ENCODE measurements at places on chromosomes 1 and 21.

DNA sequence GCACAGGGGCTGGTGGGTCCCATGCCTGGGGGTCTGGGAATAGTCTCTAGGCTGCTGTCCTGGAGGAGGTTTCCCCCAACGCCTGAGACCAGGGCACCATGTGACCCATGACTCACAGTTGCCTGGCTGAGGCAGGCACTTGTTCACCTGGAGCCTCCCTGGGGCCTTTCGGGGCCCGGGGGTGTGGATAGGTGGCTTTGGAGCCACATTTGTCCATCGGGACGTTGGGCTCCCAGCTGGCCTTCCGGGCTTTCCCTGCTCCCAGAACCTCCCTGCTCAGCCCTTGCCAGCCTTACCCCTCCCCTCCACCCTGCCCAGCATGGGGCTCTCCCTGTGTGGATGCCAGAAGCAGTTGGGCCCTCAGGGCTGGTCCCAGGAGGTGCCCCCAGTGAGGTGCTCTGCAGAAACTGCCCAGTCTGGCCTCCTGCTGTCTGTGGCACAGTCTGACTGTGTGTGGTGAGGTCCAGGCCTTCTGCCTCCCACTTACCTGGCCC is 14.2 kb downstream of the COL6A1 start:
- no peak for ATAC-seq

DNA sequence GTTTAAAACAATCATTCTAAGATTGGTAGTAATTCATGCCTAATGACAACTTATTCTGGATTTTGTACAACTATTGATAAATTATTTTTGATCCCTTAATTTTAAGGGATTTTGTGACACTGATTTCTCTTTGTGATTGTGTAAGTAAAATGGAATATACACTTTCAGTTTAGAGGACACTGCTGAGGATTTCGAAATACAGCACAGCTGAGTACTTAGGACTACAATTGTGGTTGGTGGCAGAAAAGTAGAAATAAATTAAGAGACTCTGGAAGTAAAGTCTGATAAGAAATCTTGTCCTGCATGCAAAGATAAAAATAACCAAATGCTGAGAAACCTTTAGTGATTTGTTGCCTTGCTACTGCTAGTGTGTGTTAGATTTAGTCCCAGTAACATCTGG is 40.0 kb downstream of the TYW3 start:
- no peak for ATAC-seq

DNA sequence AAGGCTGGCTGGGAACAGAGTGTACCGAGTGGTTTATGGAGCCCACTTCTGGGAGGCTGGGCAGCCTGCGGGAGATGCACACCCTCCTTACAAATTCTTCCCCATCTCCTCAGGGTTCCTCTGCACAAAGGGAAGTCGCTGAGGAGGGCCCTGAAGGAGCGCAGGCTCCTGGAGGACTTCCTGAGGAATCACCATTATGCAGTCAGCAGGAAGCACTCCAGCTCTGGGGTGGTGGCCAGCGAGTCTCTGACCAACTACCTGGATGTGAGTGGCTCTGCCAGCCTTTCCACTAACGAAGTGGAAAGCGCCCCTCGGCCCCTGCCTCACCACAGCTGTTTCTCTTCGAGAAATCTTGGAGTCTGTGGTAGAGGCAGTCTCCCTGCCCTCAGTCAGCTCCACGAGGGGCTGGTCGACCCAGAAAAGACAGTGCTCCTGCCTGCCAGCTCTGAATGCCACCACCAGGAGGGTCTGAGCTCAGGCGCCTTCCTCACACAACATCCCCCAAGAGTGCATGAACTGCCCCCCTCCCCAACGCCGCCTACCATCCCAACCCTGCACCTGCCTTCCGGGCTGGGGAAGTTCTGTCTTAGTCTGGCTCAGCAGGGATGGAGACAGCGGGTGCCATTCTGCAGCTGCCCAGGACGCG is 31.8 kb downstream of the PROK1 start:
- no peak for ATAC-seq

DNA sequence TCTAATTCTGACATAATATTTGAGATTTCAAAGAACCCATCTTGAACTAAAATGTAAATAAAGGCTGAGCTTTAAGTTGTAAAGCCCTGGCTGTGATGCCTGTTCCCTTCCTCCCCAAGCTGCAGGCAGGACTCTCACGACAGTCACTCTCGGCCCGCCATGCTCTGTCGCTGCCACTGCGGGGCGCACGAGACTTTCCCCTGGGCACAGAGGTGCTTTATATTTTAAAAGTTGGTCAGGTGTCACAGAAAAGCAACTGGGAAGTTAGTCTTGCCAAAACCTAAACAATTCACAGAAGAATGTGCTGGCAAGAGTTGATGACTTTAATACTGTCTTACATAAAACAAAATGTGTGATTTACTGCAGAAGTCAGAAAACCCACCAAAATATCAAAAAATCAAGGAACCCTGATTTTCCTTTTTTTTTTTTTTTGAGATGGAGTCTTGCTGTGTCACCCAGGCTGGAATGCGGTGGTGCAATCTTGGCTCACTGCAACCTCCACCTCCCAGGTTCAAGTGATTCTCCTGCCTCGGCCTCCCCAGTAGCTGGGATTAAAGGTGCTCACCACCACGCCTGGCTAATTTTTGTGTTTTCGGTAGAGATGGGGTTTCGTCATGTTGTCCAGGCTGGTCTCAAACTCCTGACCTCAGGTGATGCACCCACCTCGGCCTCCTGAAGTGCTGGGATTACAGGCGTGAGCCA is 10.7 kb downstream of the LRRC47 start:
- ATAC-seq: no peak

- no peak for ATAC-seq
These were observed 8.0 kb downstream of the SLC35F3 start for GRCh38 chr1:233912447-233912846.

DNA sequence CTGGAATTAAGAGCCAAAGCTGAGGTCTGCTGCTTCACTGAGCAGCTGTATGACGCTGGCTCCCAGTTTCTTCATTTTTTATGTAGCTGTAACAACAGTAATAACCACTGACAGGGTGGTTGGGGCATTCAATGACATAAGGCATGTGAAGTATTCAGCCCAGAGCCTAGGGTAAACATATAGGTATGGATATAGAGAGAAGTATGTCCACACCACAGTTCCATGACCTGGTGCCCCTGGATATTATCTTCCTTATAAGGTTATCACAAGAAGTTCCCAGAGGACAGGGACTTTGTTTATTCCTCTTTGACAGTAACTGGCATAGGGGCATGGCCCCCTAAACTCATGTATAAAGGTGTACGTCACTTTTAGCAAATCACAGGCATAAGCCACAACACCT is 14.7 kb downstream of the RAB42 start:
- ATAC-seq: no peak

- no peak for ATAC-seq
These were observed 183.6 kb upstream of the UBE2U start for GRCh38 chr1:64019818-64020217.

DNA sequence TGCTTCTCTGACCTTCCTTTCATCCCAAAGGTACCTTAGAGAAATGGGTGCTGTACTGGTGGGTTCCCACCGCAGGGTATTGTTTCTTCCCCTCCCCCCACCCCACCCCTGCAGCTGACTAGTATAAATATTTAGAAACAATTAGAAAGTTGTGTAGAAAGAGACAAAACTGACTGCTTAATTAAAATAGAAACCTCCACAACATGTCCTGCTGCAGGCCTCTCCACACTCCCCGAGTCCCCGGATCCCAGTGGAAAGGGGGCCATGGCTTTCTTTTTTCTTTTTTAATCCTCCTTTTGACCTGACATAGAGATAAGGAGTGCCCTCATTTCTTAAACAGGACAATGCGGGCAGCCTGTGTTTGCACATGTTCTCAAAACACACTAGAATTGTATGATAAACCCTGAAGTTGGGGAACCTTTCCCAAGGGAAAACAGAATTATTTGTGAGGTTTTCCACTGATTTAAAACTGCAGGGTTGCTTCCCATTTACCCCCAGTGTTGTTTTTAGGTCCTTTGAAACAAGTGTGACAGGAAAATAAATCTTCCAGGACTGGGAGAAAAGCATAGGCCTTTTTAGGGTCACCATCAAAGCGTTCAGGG is 1.7 kb downstream of the RHOU start:
- no peak for ATAC-seq

- ATAC-seq: no peak
These were observed 748 bp upstream of the FAM78B start for GRCh38 chr1:166167572-166167925.

DNA sequence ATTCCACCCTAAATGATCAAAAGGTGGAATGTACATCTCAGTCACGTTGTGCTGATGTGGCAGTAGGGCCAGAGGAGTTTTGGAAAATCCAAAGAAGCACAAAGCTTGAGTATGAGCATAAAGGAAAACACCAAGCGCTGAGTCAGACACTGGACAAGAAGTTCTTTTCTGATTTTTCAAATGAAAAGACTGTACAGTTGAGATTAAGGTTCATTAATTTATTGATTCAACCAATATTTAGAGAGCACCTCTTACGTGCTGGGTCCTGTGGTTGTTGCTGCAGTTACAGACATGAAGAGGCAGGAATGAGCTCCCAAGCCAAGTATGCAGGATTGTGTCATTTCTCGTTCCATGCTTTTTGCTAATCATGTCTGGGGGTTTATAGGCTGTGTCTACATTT is 28.9 kb upstream of the APP start:
- no peak for ATAC-seq
